ENCODE measurements at places on chromosomes 5 and 9. TPM values are rescaled to one million over a fixed set of nuclear protein-coding genes. Genes with fewer than 3 reads are reported as not detected.

GRCh38 chr5:98564836-98565235 is 208.6 kb upstream of the RGMB start:
- DNase-seq, result no peak

- DNase-seq, result no peak
These were observed 291.2 kb downstream of the TMEM167A start for GRCh38 chr5:82785882-82786509.

AHRR gene
- total RNA-seq, result 1.3 TPM

SLC34A1 gene
- not detected for total RNA-seq

FYB1 gene
- total RNA-seq, result 3.2 TPM
